ENCODE measurements at places on chromosomes 1 and 21.

- H3K27me3 ChIP-seq, result peaks cover 23% of the 10 kb centered on the region
- no peaks in the 10 kb centered on the region for H3K4me1 ChIP-seq
- H3K27ac ChIP-seq, result no peak overlapping the region
- H3K36me3 ChIP-seq, result no peaks in the 10 kb centered on the region
- no peak overlapping the region for H3K4me3 ChIP-seq
- no peak for DNase-seq
Observed at GRCh38 chr21:41759214-41759840, 7.5 kb downstream of the RIPK4 start.

DNA sequence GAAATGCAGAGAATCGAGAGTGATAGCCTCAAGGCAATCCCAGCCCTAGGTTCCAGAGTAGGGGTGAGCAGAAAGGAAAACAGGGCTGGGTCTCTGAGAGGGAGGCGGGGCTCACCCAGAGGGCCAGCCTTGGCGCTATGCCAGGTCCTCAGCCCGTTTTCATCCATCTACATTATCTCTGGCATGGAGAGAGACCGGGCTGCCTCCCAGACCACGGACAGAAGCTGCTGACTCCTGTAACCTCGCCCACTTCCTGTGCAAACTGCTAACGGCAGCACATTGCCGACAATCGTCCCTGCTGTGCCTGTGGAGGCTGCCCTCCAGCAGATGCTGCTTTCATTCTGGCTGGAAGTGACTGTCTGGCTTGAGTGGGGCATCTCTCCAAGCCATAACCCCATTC lies 569.1 kb downstream of the NPHP4 start:
- H3K27ac ChIP-seq, result no peak overlapping the region
- H3K4me3 ChIP-seq, result no peak overlapping the region
- no peaks in the 10 kb centered on the region for H3K4me1 ChIP-seq
- H3K27me3 ChIP-seq, result peaks cover 6% of the 10 kb centered on the region

DNA sequence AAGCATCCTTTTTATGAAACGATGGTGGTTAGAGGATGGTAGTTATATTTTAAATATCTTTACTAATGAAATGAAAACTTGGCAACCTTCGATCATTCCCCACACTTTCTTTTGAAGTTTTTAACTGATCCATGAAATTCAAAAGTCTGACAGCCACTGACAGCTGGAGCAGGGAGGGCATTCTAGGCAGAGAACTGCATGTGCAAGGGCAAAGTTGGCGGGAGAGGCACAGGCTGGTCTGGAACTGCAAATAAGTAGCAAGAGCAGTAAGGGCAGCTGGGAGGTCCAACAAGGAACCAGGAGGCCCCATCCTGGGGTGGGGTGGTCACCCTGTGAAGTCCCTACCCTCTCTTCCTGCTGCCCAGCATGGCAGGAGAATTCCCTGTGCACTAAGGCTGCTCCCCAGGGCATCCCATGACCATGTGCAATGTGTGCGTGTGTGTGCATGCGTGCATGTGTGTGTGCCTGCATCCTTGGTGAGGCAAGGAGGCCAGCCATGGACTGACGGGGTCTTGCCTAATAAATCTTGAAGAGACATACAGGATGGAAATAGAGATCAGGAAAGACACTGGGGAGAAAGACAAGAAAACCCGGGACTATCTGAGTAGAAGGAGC lies 33.1 kb upstream of the FOXO6 start:
- H3K4me1 ChIP-seq, result peaks cover 2% of the 10 kb centered on the region
- no peaks in the 10 kb centered on the region for H3K36me3 ChIP-seq
- H3K4me3 ChIP-seq, result no peak overlapping the region
- no peak overlapping the region for H3K27ac ChIP-seq
- no peak for DNase-seq

- H3K4me1 ChIP-seq, result no peaks in the 10 kb centered on the region
- H3K4me3 ChIP-seq, result no peak overlapping the region
- H3K27me3 ChIP-seq, result no peaks in the 10 kb centered on the region
- peak; percentile 84 for DNase-seq
- no peak overlapping the region for H3K27ac ChIP-seq
Observed at GRCh38 chr1:161082996-161083747, 6.2 kb downstream of the NECTIN4 start.

GRCh38 chr1:51750729-51751128 lies 127.8 kb downstream of the NRDC start:
- no peaks in the 10 kb centered on the region for H3K27me3 ChIP-seq
- DNase-seq, result no peak
- H3K4me3 ChIP-seq, result no peak overlapping the region
- no peak overlapping the region for H3K27ac ChIP-seq

- H3K36me3 ChIP-seq, result no peaks in the 10 kb centered on the region
- H3K4me1 ChIP-seq, result no peaks in the 10 kb centered on the region
- H3K27me3 ChIP-seq, result no peaks in the 10 kb centered on the region
- DNase-seq, result no peak
- no peak overlapping the region for H3K27ac ChIP-seq
Observed at GRCh38 chr1:168348146-168348709, 67.6 kb downstream of the TBX19 start.

- no peaks in the 10 kb centered on the region for H3K36me3 ChIP-seq
- H3K27me3 ChIP-seq, result no peaks in the 10 kb centered on the region
- DNase-seq, result no peak
- H3K4me1 ChIP-seq, result no peaks in the 10 kb centered on the region
Observed at GRCh38 chr1:7905262-7905661, 35.4 kb downstream of the TNFRSF9 start.

- no peaks in the 10 kb centered on the region for H3K36me3 ChIP-seq
- no peaks in the 10 kb centered on the region for H3K27me3 ChIP-seq
- no peak overlapping the region for H3K27ac ChIP-seq
- DNase-seq, result no peak
Observed at GRCh38 chr21:39197448-39198233, 14.4 kb upstream of the PSMG1 start.

All from gastrocnemius medialis (tissue), 4 donors.